ENCODE measurements at places on chromosomes 11 and 22.

DNA sequence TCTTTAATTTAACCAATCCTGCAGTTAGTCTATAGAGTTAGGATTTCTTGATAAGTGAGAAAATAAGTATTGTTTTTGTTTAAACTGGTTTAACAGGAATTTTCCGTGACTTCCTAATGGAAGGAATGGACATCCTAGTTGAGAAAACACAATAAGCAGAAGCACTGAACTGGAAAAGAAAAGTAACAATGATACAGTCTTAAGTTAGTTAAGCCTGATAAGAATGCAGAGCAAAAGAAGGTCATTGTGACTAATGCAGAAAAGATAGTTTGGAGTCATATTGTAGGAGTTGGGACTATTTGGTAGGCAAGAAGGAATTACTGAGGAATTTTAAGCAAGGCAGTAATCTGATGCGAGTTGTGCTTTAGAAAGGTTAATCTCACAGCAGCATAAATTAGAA lies 11.7 kb downstream of the RNF141 start:
- DNase-seq = no peak

DNA sequence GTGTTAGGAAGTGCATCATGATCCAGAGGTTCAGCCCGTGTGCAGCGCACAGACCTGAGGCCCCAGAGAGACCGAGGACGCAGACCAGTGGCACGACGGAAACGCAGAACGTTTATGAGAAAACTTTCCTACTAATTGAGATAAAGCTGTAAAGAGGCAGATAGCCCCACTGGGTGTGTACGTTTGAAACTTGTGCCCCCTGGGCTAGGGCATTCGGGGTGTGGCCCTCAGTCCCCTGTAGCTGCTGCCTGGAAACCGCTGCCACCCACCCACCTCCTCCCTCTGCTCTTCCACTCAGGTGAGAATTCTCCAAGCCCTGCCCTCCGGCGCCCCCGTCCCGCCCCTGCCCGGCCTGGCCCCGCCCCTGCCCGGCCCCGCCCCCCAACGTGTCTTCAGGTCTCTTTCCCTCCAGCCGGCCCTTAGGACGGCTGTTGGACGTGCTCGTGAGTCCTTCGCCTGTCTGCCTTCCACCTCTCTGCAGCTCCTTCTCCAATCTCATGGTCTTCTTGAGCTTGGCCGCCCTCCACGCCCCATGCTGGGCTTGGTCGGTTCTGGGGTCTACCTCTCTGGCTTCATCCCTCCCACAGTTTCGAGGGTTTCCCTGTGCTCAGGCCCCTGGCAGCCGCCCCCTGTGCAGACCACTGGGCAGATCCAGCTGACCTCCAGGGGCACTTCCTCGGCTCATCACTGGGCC lies 12.1 kb downstream of the MAPK8IP2 start:
- peak; percentile 22 for DNase-seq

DNA sequence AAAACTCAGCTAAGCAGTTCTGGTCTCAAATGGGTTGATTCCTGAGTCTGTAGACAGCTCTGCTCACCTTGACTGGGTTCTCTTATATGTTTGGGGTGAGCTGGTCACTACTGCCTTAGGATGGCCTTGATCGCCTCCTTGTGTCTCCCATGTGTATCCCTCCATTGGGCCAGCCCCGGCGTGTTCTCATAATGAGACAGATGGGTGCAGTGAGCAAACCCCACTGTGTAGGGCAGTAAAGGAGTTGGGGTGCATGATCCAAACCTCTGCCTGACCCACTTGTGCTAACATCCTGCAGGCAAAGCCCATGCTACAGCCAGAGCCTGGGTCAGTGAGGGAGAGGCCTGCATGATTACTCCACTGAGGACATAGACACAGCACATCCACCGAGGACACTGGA lies 657.6 kb downstream of the BRD1 start:
- no peak for DNase-seq

DNA sequence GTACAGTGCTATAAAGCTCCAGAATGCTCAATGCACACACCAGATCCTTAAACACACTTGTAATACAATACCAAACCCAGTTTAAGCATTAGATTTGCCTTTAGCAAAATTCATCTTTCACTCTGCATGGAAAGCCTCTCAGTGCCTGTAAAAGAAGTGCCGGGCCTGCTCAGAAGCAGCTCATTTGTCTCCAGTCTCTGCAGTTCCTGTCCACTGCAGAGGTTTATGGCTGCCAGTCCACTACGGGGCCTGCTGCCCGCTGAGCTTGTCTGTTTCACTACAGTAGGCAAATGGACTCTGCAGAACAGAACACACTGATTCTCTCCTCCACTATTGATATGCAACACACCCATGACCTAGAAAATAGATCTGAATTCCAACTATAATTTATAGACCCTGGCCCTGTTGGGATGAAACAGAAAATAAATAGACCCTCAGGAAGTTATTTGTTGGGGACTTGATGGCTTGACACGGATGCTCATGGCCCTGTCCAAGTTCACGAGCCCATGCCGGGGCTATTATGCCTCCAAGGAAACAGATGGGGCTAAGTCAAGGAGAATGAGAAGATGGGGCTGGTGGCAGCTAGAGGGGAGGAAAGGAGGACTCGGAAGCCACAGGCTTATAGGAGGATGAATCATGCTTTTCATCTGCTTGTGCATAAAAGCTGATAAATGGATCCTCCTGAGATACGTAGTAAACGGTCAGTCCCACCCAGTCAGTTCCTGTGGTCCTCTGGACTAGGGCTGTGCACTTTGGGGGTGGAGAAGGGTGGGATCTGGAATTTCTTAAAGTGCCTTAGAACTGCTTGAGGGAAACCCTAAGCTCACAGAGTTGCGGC lies 416.8 kb upstream of the TENM4 start:
- DNase-seq = no peak

DNA sequence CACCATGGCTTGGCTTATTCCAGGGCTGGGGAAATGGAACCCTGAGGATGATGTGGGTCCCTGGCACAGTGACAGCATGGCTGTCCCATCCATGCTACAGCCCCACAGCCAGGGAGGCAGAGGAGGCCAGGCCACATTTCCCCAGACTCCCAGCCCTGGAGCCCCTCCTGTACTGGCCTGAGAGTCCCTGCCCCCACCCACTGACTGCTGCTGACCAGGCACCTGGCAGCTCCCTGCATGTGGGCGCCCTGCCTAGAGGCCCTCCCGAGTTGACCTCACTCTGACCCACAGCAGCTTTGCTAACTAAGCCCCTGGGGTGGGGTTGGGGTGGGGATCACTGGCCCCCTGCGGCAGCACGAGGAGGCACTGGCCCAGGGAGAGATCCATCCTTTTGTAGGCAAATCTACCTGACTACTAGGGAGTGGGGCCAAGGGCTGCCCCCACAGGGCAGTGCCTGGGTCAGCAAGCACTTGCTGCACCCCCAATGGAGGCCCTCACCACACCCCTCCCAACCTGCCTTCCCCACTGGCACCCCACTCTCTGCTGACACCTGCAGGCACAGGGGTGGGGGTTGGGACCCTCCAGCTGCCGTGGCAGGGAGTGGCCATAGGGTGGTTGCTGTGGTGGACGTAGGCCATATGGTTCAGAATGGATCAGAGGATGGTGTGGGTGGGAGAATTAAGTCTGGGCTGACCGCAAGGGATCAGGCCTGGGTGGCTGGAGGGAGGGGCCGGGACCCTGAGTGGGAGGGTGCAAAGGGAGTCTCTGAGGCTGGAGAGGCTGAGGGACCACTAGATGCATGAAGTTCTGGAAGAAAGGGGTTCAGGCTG lies 17.4 kb downstream of the ARVCF start:
- no peak for DNase-seq

DNA sequence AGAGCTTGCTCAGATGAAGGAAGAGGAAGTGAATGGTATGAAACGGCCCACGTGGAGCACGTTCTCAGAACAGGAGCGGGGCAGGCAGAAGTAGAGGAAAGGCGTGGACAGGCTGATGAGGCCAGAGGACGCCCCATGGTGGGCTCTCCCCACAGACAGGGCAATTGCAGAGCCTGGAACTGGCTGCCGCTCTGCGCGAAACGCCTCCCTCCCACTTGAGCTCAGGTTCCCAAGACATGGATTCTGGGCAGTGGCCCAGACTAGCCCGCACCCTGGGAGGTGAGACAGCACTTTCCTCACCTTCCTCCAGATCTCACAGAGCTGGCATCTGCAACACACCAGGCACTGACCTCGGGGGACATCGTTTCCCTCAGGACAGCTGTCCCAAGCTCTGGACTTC lies 117.6 kb downstream of the PHF21B start:
- DNase-seq = no peak

DNA sequence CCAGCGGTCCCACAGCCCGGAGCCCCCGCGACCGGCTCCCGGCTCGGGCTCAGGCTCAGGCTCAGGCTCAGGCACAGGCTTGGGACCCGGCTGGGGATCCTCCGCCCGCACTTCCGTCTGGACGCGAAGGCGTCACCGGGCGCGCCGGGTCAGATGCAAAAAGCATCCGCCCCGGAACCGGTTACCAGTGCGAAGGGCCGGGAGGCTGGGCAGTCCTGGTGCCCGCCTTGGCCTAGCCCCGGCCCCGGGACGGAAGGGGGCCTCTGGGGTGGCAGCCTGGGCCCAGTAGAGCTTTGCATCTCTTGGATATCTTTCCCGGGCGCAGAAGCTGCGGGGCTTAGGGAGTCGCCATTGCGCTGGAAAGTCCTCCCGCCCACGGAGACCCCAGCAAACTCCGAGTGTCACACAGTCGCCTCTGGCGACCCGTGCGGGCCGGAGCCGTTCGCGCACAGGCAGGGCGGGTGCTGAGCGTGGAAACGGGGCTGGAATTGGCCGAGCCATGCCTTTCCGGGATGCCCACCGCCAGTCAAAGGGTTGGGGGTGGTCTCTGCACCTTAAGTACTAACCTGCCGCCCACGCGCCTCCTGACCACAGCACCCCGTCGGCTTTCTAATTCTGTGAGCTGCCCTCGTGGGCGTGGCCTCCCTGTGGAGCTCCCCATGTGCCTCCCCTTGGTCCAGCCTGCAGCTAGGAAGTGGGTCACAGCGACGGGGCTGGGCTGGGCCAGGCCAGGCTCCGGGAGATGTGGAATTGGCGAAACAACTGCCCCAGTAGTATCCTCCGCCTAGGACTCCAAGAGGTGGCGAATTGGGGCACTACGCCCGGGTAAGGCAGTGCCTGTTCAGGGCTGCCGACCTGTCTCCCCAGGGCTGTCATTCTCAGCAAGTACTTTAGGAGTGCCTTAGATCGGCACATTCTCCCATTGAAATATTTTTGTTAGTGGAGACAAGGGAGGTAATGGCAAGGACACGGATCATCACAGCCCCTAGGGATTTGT lies at the start of gene TMEM9B:
Gene TMEM9B (minus strand): TSS at position 119 of the 997 bp plus-strand sequence. CDS start 129 bp downstream, outside the sequence.
- peak; percentile 86 for DNase-seq

- DNase-seq = peak; percentile 16
These were observed 52.2 kb downstream of the ANO5 start for GRCh38 chr11:22244986-22245592.

GRCh38 chr11:1224111-1224490 lies 1.2 kb downstream of the MUC5B start:
- DNase-seq = no peak

DNA sequence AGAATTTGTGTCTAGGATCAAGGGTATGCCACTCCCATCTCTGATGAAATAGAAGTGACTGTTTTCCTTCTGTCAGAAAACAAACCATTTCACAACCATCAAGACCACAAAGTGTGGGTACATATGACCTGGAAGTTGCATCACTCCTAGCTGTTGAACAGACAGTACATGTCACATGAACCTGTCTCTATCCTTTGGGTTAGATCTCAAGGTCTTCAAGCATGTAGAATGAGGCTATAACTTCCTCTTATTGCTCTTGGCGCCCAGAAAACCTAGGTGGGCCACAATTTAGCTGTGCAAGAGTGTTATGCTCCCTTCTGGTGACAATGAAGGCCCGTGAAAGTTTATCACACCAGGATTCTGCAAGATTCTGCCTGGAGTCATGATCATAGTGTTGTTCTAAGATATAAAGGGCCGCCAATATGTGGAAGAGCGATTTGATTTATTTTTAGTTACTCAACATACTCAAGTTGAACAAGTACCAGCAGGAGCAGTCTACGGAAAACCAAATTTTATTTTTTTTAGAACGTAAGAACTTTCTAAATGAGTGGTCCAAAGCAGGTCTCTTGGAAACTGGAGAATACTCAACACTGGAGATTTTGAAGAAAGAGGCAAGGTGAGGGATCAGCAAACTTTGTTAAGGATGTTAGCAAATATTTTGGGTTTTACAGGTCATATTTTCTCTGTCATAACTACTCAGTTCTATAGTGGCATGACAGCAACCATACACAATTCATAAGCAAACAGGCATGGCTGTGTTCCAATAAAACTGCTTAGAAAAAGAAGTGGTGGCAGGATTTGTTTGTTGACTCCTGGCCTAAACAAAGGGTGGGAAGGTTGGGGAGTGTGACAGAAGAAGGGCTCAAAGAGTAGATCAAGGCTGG lies 101.8 kb downstream of the USP35 start:
- peak; percentile 47 for DNase-seq

GRCh38 chr11:103907548-103908455 lies 128.6 kb upstream of the DDI1 start:
- no peak for DNase-seq

GRCh38 chr22:38338772-38339379 lies 21.6 kb upstream of the CSNK1E start:
- DNase-seq = peak; percentile 4

GRCh38 chr11:32103941-32104340 lies 13.1 kb downstream of the RCN1 start:
- DNase-seq = no peak

- no peak for DNase-seq
These were observed 55.1 kb downstream of the MAML2 start for GRCh38 chr11:96287822-96288439.

DNA sequence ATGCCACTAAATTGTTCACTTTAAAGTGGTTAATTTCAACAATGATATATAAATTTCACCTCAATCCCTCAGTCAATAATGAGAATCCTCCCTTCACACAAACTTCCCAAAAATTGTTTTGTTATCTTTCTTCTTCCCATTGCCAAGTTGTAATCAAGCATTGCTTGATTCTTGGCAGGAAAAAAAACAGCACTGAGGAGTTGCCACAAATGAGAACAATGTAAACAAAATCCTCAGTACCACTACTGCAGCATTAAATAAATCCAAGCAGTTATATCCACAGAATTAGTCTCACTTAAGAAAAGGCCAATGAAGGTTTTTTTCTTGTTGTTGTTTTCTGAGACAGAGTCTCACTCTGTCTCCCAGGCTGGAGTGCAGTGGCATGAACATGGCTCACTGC lies 38.2 kb downstream of the FAM168A start:
- DNase-seq = no peak

DNA sequence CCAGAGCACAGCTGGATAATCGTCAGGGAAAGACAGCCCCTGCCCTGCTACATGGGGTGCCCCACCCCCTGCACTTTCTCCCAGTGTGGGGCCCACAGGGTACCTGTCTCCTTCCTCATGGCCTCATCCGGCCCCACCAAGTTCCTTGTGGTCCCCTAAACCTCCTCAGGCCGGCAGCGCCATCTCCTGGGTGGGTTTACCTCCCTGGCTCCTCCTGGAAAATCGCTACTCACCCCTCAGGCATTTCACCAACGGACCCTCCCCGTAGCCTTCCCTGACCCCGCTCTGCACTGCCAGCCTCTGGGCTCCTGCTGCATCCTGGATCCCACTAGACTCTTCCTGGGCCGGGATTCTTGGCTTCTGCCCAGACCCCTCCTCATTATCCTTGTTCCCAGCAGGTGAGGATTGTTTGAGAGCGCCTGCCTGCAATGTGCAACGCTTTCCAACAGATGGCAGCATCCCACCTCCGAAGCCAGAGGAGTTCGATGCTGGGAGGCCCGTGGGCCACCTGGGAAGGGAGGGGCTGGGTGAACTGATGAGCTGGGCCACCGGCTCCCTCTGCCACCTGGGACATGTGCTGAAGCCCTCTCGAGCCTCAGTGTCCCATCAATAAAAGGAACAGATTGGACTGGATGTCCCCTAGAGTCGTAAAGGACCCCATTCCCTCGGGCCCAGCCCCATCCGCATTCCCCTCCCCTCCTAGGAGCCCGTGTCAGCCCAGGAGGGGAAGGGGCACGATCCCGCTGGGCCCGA lies 44.2 kb upstream of the TTLL12 start:
- peak; percentile 73 for DNase-seq

GRCh38 chr11:33860926-33861325 lies 30.9 kb downstream of the LMO2 start:
- DNase-seq = no peak

Measured in activated CD4-positive, alpha-beta T cell treated with anti-CD3 and anti-CD28 coated beads, Interleukin-2, amount 10 ng/mL, durations not matched to agents 7 days and 5 days (primary cell).